T-helper 1 cell (primary cell): ENCODE measurements at places on chromosomes 16 and 17.

DNA sequence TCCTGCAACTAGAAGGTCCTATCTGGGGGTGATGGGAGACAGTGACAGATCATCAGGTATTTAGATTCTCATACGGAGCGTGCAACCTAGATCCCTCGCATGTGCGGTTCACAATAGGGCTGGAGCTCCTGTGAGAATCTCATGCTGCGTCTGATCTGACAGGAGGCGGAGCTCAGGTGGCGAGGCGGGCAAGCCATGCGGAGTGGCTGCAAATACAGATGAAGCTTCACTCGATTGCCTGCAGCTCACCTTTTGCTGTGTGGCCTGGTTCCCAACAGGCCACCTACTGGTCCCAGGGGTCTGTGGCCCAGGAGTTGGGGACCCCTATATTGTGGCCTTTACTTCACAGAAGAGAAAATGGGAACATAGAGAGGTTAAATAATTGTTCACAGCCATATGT lies 200.4 kb downstream of the IRF8 start:
- DNase-seq, result no peak

DNA sequence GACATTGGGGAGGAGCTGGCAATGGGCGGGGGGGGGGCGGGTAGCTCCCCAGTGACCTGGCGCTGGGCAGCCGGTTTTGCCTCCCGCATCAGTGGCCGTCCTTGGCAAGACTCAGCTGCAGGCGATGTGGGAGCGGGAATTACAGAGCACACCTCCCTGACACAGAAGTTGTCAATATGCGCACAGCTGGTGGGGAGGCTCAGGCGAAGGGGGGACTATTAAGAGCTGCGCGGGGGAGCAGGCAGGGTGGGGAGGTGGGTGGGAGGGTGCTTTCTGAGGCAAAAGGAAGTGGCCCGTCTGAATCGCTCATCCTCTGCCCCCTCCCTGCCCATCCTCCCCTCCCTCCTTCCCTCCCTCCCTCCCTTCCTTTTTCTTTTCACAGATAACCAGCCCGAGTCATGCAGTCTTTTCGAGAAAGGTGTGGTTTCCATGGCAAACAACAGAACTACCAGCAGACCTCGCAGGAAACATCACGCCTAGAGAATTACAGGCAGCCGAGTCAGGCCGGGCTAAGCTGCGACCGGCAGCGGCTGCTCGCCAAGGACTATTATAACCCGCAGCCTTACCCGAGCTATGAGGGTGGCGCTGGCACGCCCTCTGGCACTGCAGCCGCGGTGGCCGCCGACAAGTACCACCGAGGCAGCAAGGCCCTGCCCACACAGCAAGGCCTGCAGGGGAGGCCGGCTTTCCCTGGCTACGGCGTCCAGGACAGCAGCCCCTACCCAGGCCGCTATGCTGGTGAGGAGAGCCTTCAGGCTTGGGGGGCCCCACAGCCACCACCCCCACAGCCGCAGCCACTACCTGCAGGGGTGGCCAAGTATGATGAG lies 44.0 kb downstream of the SREBF1 start:
- DNase-seq, result peak; percentile 33

DNA sequence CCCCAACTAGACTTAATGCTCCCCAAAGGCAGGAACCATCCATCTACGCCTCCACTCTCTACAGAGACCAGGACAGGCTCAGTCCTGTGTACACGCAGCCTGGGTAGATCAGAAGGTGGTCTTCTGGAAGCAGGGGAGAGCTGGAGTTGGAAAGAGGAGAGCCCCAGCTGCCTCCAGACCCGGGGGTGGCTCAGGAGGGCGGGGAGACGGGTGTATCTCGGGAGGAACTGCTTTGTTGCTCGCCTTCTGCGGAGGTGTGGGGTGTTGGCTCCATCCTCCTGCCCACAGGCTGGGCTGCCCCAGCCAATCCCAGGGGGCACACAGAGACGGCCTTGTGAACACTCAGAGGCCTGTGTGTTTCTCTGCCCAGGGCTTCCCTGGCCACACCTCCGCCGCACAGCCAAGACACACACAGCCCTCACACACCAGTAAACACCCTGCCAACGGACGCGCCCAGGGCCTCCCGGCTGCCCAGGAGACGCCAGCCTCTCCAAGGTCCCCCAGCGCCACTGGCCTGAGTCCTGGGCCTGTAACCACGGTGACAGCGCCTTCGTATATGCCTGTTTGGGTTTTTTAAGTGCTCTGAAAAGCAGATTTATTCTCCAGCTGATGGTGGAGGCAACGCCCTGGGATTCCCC lies 143.4 kb upstream of the CDC42EP4 start:
- no peak for DNase-seq

DNA sequence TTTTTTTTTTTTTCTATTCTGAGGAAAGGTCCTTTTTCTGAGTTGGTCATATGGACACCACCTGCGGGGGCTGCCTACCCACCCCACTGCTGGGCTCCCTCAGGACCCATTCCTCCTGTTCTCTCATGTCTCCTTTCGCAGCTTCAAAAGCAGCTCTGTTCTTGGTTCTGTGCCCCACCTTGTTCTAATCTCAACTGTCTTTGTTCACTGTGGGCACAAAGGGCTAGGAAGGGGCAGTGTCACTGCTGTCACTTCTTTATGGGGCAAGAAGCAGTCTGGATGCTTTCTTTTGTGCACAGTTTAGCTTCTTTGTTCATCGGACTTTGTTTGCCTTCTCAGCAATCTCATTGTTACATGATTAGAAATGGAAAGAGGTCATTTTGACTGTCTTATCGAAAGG lies 7.1 kb downstream of the GOSR2 start:
- DNase-seq, result no peak

- no peak for DNase-seq
Measured at GRCh38 chr16:68401871-68402747, 46.2 kb downstream of the SMPD3 start.

GRCh38 chr17:61251939-61252865 lies 147.4 kb upstream of the TBX2 start:
- DNase-seq, result no peak

GRCh38 chr17:17440938-17441675 lies 35.7 kb upstream of the MED9 start:
- no peak for DNase-seq

DNA sequence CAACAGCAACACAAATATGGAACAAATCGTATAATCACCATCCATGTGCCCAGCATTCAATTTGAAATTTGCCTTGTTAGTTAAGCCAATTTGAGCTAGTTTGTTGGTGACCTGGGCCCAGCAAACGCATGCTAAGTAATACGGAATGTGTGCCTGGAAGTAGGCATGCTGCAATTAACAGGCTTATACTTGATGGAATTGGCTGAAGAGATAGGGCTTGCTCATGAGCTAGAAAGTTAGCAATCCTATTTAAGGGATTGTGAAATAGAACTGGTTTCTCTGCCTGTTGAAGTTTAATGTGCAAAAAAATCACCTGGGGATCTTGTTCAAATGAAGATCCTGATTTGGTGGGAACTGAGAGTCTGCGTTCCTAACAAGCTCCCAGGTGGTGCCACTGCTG lies 8.5 kb upstream of the LPO start:
- no peak for DNase-seq

DNA sequence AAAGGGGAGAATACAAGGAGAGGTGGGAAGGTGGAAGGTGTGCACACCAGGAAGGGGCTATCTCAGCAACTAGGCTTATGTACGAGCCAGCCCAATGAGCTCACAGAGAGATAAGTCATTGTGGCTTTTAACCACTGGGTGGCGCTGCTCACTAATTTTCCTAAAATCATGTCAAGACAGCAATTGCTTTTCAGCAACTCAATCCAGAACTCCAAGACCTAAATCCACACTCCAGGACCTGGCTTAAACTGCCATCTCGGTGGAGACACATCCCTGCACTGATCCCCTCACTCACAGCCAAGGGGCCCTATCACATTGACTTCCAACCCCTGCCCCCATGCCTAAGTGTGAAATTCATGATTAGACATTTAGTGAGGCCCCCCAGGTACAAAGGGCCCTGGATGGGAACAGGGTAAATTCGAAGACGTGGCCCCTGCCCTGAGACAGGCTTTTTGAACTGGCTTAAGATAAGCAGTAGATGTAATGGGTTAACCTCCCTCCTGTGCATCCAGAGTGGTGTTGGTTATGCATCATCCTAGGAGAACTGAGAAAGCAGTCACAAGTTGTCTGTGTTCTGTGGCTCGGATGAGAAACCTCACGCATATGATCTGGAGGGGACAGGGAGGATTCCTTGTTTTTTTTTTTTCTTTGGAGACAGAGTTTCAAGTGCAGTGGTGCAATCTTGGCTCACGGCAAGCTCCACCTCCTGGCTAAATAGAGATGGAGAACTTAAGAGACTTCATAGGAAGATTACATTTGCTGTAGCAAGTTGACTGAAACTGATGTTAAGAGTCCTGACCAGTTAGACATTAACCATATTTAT lies 11.5 kb downstream of the CCL16 start:
- peak; percentile 36 for DNase-seq

- no peak for DNase-seq
Measured at GRCh38 chr17:72594248-72594647, 473.4 kb downstream of the SOX9 start.

DNA sequence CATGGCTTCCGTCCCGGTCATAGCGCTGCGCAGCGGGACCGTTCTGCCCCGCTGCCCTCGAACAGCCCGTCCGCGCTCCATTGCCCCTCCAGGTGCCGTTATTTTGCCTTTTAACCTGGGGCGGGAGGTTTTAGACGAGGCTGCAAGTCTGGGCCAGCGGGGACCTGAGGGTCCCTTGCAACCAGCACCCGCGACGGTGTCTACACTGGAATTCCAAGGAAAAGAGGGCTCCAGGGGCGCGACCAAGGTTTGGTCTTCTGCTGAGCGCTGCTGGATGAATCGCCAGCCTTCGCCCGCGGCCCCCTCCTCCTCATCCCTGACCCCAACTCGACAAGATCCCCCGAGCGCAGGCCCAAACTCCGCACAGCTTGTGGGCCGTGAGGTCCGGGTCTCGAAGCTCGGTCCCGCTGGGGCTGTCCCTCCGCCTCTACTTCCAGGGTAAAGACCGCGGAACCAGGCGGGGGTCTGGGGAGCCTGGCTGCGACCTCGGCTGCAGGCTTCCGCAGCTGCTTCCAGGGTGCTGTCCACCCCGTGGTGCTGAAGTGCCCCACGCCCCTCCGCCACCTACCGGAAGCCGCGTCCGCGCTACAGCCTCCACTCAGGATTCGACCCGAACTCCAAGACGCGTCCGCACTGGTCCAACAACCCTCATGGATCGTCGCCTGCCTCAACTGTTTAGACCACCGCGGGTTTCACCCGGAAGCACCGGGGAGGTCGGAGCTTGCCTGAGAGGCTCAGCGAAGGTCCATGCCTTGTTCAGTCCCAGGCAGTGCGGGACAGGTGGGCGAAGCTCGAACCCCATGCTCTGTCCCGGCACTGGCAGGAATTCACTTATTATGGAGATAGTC lies 10.1 kb upstream of the CA4 start:
- peak; percentile 51 for DNase-seq

- DNase-seq, result no peak
Measured at GRCh38 chr17:50190293-50190602, 11.2 kb downstream of the COL1A1 start.

DNA sequence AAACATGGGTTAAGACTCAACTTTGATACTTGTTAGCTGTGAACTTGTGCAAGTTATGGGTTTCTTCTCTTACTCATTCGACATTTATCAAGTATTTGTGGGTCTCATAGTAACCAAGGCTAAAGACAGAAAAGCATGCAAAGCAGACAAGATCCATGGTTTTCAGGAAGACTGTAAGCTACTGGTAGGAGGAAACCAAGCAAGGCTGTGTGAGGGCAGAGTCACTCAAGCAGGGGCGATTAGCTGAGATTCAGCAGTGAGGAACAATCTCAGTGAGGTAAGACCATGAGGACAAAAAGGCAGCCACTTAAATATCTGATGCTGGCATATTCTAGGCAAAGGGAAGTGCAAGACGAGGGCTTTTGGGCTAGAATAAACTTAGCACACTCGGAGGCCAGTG lies 29.5 kb downstream of the MBTD1 start:
- DNase-seq, result no peak

- DNase-seq, result no peak
Measured at GRCh38 chr17:73410586-73411312, 98.9 kb upstream of the CDC42EP4 start.

GRCh38 chr16:65547772-65548446 lies 426.0 kb upstream of the CDH11 start:
- DNase-seq, result no peak

GRCh38 chr17:58083491-58084316 lies 485 bp downstream of the DYNLL2 start:
- peak; percentile 76 for DNase-seq

DNA sequence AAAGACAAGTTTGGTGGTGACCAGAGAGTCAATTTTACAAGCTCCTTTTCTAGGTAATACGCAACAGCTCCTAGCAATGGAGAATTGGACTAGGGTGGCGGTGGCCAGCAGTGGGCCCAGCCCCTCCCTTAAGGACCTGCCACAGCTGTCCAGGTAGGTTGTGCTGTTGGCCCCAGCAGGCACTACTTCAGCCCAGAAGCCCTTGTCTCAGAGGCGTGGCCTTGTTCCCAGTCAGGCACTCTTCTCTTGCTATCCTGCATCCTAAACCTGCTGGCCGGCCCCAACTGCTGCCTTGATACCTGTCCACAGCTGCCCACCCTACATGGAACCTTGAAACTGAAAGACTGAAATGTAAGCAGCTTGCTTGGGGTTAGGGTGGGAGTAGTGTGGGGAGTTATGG lies 989 bp upstream of the GALK1 start:
- no peak for DNase-seq

GRCh38 chr17:8273884-8274444 lies 14.5 kb upstream of the RANGRF start:
- no peak for DNase-seq

- DNase-seq, result no peak
Measured at GRCh38 chr16:76866994-76867393, 324.0 kb upstream of the MON1B start.

DNA sequence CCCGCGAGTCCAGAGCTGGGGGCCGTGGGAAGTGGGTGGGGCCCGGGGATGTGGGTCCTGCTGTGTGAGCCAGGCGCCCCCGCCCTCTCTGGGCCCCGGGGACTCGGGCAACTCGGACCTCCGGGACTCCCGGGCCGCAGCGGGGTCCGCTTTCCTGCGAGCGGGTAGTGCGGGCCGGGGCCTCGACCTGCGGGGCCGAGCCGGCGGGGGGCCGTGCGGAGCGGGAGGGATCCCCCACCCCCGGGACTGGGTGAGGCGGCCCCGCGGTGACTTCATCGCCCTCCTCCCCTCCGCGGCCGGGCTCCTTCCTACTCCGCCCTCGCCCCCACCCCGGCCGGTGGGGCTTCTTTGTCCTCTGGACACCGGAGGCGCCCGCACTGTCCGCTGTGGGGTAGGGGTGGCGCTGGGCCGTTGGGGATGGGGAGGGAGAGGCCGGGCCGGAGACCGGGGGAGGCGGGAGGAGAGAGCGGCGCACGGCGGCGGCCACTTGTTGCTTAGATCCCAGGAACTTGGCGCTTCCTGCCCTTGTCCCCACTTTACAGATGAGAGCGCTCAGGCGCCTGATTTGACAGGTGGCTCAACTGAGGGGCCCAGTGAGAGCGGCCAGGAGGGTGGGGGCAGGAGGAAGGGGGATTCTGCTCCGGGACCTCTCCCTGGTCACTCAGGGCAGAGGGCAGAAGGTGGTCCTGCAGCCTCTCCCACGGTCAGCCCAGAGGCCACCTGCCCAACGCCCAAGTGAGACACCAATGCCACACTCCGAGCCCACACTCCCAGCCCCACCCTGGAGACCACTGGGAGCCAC lies 874 bp downstream of the CMTM3 start:
- DNase-seq, result peak; percentile 23

- no peak for DNase-seq
Measured at GRCh38 chr16:26787924-26788323, 278.8 kb upstream of the C16orf82 start.
